ENCODE measurements at places on chromosomes 3 and 15.

GRCh38 chr15:74432968-74433591 lies 678 bp downstream of the SEMA7A start:
- DNase-seq: no peak

DNA sequence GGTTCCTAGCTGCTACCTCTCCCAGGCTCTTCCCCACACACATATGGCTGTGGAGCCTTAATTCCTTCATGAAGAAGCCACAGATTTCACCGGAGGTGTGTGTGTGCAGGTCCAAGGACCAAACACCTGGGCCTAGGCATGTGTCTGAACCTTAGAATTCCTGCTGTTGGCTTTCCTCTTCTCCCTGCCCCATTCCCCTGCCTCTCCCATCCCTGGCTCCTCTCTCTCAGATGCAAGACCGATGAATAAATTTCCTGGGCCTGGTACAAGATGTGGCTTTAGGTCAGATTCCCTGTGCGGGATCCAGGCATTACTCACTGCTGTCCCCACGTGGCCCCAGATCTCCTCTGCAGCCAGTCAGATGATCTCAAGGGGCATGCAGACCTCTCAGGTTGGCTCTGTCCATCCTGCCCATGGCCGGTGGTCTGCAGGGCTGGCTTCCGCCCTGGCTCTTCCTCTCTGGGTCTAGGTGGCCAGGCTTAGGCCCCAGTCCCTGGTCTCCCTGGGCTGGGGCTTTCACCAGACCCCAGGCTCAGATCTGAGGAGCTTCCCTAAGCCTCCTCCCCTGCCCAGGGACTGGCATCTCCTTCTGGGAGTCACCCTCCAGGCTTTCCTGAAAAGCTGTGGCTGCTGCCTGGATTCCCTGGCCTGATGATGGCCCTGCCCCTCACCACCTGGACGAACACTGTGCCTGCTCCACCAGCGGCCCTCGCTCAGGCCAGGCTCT lies 20.5 kb downstream of the CCR9 start:
- peak; percentile 48 for DNase-seq

DNA sequence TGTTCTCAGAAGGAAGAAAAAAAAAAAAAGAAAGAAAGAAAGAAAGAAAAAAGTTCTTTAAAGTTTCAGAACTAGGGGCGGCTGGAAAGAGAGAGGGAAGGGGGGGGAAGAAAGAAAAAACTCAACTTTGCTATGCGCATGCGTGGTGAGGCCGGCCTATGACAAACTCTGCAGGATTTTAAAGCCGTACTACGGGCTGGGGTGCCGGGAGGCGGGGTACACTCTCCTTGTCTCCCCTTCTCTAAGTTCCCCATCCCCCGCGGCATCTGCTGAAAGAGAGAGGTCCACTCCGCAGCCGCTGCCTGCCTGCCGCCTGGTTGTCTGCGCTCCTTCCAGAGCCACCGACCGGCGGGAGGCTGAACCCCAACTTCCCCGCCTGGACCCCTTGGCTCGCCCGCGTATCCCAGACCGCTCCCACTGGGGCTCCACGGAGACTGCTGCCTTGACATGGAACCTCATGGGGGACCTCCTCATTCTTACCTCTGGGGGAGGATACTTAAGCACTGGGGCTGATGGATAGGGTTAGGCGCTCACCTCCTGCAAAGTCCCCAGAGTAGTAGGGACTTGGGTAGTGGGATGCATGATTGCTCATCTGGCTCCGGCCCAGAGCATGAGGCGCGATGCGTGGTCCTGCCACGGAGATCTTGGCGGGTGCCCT lies 1.4 kb upstream of the WNT5A start:
- DNase-seq: no peak

GRCh38 chr15:32778391-32779176 lies 60.8 kb downstream of the GREM1 start:
- no peak for DNase-seq

DNA sequence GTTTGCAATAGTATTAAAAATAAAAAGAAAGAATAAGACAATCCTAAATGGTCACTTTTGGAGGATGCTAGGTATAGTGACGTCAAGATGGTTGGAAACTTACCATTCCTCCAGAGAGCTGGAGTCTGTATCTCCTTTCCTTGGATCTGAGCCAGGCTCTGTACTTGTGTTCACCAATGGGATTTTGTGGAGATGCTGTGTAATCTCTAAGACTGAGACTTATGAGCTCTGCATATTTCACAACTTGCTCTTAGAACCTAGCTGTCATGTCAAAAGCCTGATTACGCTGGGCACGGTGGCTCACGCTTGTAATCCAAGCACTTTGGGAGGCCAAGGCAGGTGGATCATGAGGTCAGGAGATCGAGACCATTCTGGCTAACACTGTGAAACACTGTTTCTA lies 126.8 kb upstream of the CLSTN2 start:
- DNase-seq: no peak

DNA sequence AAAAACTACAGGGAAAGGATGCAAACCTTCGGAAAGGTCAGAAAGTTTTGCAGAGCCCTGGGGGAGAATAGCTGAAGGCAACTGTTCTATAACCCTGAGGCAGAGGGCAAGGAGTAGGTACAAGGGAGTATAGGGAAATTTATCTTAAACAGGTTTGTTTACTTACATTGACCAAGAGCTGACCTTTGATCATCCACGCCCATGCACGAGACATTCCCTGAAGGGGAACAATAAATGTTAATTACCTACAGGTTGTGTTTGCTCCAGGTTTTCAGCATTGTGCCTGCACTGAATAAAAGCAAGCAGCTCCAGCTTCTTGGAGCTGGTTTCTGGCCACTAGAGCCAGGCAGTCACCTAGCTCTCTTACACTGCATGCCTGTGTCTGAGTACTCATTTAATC lies 524.5 kb upstream of the TGFBR2 start:
- DNase-seq: no peak

DNA sequence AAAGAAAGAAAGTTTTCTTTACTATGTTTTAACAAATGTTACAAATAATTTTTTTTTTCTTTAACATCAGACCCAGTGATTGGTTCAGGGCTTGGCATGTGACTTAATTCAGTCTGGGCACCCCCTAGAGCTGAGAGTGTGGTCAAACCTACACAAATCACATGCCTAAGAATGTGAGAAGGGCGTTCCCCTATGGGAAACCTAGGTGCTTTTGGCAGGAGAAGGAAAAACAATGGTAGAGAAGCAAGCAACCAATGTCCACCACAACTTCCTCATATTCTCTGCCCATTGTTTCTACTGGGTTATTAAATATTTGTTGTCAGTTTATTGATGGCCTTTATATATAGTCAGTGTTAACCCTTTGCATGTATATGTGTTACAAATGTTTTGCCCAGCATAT lies 21.4 kb upstream of the PIAS1 start:
- no peak for DNase-seq

- DNase-seq: no peak
Observed at GRCh38 chr15:86432861-86433260, 353.2 kb downstream of the AGBL1 start.

DNA sequence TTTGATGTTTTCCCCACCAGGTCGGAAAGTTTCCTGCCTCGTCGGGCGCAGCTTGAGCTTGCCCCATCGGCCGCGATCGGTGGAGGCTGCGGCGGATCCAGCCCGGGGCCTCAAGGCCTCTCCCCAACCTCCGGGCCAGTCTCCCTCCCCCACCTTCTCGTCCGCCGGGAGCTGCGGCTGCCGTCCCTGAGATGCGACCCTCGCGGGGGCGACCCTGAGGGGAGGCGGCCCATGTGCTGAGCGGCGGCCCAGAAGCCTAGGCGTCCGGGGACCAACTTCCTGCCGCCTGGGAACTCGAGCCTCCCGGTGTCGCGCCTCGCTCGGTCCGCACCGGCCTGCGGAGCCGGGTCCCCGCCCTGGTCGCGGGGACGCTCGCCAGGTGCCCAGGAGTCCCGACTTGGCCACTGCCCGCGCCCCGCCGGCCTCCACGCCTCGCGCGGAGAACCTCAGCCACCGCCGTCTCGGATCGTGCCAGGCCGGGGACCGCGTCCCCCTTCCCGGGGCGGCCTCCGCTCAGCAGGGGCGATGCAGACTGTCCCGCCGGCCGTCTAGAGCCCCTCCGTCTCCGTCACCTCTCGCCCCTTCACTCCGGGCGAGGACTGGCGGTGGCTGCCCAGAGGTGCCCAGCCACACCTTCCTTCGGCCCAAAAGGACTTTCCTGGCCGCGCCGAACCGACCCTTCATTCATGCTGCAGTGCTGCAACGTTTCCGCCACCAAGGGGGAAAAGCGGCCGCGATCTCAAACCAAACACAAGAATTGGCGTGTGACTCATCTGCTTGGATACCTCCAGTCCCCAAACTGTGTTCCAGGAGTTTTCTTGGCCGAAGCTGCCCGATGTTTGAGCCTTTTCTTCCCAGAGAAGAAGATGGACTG lies 656 bp downstream of the SLMAP start:
- DNase-seq: no peak

GRCh38 chr15:75029378-75030022 lies 6.1 kb downstream of the PPCDC start:
- DNase-seq: no peak
